Jurkat, Clone E6-1 (cell line): ENCODE measurements at places on chromosomes 6 and 20.

- DNase-seq, result no peak
Measured at GRCh38 chr6:127403636-127404035, 55.6 kb downstream of the KIAA0408 start.

GRCh38 chr20:20231528-20232298 lies 136.2 kb upstream of the INSM1 start:
- no peak for DNase-seq

- DNase-seq, result no peak
Measured at GRCh38 chr20:63216849-63217471, 1.0 kb upstream of the YTHDF1 start.

GRCh38 chr20:25637247-25637646 lies 13.4 kb upstream of the NANP start:
- no peak for DNase-seq

DNA sequence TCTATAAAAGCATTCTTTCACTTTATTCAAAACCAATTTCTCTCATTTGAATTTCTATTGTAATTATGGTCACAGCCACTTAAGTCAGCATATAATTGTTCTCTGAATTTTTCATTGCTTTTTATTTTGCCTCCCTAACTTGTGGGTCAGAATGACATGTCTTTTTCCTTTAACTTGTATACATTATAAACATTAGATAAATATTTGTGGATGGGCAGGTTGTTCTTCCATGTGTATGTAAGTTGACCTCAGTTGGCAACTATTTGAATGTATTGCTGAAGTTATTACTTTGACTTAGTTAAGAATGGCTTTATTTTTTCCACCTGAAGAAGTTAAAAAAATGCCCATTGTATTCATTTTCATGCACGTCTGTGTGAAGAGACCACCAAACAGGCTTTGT lies 83.0 kb upstream of the MAP3K7 start:
- no peak for DNase-seq

DNA sequence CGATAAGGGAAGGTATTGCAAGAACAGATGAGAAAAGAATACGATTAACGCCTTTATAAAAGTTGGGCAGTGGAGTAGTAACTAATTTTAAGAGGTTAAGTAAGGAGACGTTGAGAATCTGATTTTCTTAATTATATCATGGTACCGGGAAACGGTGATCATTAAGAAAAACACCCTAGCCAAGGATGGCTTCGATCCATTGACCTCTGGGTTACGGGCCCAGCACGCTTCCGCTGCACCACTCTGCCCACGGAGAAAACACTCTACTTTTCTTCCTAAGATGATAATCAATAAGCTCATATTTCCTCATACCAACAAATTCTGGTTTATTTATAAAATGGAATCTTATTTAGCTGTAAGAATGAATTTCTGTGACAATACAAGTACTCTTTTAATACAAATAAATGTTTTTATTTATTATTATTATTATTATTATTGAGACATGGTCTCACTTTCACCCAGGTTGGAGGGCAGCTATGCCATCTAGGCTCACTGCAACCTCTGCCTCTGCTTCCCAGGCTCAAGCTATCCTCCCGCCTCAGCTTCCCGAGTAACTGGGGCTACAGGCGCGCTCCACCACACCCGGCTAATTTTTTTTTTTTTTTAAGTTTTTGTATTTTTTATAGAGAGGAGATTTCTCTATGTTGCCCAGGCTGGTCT lies 8.3 kb downstream of the POM121L2 start:
- no peak for DNase-seq

- DNase-seq, result no peak
Measured at GRCh38 chr6:44415873-44416502, 28.5 kb downstream of the CDC5L start.

DNA sequence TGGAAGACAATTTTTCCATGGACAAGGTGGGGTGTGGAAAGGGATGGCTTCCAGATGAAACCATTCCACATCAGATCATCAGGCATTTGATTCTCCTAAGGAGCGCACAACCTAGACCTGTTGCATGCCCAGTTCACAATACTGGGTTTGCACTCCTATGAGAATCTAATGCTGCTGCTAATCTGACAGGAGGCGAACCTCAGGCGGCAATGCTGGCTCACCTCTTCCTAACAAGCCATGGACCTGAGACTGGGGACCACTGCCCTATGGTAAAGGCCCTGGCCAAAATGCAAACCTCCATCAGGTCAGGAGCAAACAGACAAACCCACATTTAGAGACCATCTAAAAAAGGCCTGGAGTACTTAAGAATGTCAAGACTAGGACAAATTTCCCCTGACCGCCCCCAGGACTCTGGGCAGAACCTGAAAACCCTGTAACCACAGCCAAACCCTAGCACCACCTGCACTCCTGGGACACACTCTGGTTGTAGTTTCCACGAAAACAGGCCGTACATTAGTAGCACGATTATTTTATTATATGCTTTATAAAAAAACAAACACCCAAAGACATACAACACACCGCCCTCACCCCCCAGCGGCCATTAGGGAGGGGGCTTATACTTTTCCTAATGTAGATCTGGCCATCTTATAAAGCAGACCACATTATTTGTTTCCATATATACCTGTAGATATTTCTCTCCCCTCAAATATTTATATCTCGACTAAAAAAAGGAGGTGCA lies 27.3 kb downstream of the SNX5 start:
- DNase-seq, result no peak

GRCh38 chr6:104908888-104909525 lies 47.9 kb upstream of the LIN28B start:
- DNase-seq, result no peak

DNA sequence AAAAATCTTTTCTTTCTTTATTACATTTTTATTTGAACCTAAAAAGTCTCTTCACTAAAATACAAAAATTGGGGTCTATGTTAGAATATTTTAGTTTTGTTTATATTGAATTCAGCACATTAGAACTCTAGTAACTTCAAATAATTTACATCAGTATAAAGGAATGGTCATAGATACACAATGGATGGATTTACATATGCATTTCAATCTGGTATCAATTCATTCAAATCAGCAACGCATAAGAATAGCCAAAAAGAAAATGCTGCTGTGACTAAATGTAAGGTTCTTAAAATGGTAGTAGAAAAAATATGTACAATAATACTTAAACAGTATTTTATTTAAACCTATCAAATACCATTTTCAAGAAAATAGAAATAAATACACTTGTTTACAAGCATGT lies 47.6 kb upstream of the MANEA start:
- no peak for DNase-seq

- no peak for DNase-seq
Measured at GRCh38 chr6:2958776-2959175, 12.6 kb downstream of the SERPINB6 start.

DNA sequence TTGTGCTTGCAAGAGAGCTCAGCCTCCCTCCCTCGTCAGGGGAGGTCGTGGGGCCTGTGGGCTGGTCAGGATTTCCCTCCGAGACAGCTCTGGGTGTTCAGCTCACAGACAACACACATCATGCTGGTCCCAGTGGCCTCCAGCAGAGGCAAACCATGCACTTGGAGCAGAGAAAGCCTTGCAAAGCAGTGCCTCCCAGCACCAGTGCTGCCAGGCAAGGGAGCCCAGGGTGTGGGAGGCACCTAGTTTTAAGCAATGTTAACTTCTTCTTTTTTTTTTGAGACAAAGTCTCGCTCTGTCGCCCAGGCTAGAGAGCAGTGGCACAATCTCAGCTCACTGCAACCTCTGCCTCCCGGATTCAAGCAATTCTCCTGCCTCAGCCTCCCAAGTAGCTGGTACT lies 34.0 kb upstream of the INSM1 start:
- DNase-seq, result no peak

GRCh38 chr6:6414931-6415330 lies 94.5 kb upstream of the F13A1 start:
- DNase-seq, result no peak

DNA sequence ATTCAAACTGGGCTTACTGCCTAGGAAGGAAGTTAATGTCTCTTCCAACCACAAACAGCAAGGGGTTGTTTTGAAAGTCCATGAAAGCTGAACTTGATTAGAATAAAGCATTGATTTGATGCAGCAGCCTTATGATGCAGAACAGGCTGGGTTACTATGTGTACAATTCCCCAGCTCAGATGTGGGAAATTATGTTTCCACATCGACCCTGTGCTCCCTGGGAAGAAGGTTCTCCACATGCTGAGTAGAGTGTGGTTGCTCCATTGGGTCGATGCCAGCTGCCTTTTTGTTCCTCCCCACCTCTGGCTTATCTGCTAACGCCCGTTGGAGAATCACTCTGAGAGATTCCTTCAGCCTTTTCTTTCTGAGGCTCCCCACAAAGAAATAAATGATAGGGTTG lies 1.2 kb downstream of the MAS1L start:
- no peak for DNase-seq

DNA sequence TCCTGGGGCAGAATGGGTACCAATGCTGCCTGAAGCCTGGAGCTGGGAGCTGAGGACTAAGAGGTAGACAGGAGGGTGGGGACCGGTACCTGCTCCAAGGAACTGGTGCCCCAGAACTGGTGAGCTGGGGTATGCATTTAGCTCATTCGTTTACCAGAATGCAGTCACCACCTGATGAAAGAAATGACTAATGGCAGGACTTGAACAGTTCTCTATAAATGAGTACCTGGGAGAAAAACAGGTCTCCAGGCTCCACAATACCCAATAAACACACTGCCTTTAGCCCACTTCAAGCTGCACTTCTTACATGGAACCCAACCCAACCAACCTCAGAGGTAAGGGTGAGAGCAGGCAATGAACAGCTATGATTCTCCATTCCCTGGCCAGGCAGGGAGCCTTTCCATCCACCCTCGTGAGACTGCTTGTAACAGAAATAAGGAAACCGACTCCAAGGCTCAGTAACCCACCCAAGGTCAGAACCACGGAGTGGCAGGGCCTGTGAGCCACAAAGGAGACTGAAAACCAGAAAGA lies 15.4 kb downstream of the FKBP1A start:
- no peak for DNase-seq

- DNase-seq, result no peak
Measured at GRCh38 chr6:146913842-146914488, 290.3 kb upstream of the STXBP5 start.

DNA sequence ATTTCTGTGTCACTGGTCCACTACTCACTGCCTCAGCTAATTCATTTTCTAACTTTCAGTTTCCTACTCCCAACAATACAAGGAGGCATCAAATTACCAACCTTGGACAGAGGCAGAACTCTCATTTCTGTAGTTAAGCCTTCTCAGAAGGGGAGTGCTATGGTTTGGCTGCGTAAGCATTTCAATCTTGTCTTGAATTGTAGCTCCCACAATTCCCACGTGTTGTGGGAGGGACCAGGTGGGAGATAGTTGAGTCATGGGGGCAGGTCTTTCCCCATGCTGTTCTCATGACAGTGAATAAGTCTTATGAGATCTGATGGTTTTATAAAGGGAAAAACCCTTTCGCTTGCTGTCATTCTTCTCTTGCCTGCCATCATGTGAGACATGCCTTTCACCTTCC lies 22.9 kb downstream of the HLA-DRA start:
- DNase-seq, result no peak

DNA sequence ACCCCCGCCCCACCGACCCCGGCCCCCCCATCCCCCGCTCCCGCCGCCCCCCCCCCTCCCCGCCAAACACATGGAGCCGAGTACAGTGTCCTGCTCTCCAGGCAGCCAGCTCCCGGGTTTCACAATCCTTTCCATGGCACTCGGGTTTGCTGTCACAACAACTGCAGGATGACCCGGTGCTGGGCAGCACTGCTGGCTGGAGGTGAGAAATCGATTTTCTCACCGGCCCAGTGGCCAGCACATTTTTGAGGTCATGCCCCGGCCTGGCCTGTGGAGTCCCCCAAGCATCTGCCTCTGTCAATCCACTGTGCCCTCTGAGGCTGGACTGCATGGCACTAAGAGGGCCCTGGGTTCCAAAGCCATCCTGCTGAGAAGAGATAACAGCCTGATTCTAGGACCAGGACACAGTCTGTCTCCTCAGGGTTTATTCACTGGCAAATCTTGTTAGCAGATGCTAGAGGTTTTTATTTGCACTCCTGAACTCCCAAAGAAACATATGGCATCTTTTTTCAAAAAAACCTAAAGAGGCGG lies 129.5 kb downstream of the NFATC2 start:
- DNase-seq, result no peak

GRCh38 chr6:82260997-82261732 lies 13.6 kb upstream of the IBTK start:
- DNase-seq, result no peak

GRCh38 chr20:38671186-38671585 lies 53.1 kb upstream of the SLC32A1 start:
- no peak for DNase-seq

GRCh38 chr20:37640600-37641561 lies 52.9 kb upstream of the CTNNBL1 start:
- no peak for DNase-seq

DNA sequence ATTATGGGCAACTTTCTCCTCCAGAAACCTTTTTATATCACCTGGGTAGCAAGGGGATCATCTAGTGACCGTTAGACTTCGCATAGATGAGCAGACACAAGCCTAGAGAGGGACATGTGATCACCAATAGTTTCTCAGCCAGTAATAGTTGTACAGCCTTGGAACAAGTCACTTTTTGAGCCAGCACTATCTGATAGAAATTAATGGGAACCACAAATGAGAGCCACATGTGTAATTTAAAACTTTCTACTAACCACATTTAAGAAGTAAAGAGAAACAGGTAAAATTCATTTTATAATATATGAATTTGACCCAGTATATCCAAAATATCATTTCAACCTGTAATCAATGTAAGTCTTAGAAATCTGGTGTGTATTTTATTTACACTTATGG lies 592 bp upstream of the CTNNBL1 start:
- DNase-seq, result no peak

DNA sequence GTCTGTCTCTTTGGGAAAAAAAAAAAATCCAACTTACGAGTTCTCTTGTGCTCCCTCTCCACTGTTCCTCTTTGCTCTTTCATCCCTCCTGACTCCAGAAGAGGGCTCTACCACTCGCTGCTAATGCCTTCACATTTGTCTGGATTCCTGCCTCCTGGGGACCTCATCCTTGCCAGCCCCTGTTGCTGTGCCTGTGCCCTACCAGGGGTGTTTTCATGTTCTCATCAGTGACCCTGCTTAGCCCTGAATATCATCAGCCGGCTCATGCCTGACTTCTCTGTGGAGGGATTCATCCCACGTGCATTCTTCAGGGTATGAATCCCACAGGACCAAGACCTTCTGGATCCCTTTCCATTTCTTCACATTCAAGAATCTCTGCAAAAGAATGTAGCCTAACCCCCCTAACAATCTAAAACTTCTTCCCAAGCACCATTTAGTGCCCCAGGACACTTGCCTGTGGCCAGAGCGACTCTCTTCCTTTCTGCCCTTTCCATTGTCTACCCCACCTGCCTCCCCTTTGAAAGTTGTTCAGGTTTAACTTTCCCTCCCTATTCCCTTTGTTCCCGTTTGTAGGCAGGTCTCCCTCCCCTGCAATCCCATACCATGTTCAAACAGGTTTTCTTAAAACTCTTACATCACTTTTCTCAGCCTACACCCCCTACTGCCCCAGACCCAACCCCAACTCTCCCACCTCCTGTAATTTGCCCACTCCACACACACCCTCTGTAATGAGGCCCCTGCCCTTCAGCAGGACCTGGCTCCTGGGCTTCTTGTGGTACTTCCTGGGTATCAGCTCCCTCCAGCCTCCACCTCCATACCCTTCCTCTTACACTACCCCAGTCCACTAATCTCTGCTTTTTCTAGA lies 50.2 kb downstream of the RREB1 start:
- DNase-seq, result no peak

- no peak for DNase-seq
Measured at GRCh38 chr6:136669299-136669699, 119.1 kb upstream of the MAP7 start.

- DNase-seq, result no peak
Measured at GRCh38 chr20:48359692-48360341, 468.0 kb downstream of the PREX1 start.
